Stimulated activated CD4-positive, alpha-beta T cell treated with anti-CD3 and anti-CD28 coated beads, TNF-alpha, amount 100 ng/mL, for 1 hour (primary cell): ENCODE measurements at places on chromosomes 13 and 19.

DNA sequence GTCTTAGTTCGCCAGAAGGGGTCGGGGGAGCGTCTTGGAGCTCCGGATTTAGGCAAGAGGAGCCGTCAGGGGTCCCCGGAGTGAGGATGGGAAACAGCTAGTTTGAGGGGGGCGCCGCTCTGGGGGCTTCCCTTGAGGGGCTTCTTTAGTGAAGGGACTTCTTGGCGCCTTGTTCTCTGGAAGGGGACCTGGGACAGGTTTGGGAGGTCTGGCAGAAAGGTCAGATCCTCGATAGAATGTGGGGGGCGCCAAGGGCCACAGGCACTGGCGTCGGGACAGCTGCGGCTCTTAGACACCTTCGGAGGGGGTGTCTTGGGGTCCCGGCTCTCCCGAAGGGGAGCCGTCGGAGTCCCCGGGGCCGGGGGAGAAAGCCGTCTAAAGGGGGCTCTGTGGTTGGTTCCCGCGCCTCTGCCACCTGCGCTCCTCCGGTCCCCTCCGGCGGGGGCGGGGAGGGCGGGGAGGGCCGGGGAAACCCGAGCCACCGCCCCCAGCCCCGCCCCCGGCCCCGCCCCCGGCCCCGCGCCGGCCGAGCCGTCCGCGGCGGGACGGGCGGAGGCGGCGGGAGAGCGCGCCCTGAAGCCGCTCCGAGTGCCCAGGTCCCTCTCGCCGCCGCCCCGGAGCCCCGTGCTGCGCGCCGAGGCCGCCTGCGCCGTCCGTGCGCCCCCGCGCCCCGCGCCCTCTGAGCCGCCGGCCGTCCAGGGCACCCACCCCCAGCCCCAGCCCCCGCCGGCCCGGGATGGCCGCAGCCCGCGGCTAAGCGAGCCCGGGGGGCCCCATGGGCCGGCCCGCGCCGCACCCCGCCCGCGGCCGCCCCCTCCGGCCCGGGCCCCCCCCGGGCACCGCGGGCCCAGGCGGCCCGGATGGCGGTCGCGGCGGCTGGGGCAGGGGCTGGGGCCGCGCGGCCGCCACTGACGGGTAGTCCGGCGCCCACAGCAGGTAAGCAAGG, at the start of gene NRTN:
TSS of gene NRTN (plus strand) at position 552 of the 946 bp plus-strand sequence. CDS start 19,099 bp downstream, outside the sequence.
- DNase-seq = no peak

- no peak for DNase-seq
Observed at GRCh38 chr19:2552859-2553258, 76.9 kb downstream of the GADD45B start.

DNA sequence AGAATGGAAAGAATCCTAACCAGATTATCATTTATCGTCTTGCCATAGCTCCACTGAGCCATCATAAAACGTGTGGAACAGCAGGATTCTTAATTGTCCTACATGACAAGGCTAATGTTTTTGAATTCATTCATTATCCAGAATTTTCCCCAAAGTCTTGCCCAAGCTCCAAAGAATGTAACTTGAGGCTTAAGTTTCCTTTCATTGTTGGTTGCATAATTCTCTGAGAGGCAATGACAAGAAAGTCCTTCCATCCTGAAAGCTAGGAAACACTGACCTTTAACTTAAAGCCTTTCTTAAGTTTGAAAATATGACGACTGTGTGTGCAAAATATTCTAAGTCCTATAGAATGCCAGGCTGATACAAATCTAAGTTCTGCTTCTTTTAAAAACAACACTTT, 546.1 kb downstream of the SUCLA2 start:
- DNase-seq = no peak

- no peak for DNase-seq
Observed at GRCh38 chr13:114121496-114122126, 10.8 kb downstream of the RASA3 start.

DNA sequence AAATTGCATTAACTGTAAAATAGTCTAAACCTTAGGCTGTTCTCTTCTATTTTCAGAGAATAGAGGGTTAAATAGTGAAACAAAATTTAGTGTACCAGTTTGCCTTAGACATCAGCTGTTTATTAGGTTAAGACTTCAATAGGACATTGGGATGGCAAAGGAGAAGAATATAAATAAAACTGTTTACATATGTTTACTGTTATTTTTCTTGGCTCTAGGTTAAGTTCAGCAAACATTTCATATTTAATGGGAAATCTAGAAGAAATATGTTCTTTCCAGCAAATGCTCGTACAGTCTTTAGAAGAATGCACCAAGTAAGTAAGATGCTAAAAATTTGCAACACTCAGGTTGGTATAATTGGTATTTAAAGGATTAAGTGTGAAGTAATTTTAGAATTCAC, 76.5 kb upstream of the TEX29 start:
- no peak for DNase-seq

- no peak for DNase-seq
Observed at GRCh38 chr13:31945202-31945961, 86.2 kb upstream of the FRY start.

GRCh38 chr13:43783820-43784219, 3.0 kb downstream of the ENOX1 start:
- DNase-seq = no peak

DNA sequence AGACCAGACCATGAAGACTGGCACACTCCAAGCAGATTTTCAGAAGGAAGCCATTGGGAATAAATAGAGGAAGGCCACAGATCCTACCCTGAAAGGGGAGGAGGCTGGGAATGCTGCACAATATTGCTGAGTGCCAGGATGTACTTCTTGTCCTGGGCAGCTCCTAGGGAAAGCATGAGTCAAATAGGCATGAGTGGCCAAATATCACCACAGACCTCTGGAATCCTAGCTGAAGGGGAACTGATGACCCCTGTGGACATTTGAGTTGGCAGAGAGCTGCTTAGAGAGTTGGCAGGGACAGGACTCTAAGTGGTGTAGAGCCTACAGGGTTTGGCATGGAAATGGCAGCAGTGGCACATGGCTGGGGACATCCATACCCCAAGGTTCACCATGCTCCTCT, 234.3 kb upstream of the TRPC4 start:
- DNase-seq = no peak

DNA sequence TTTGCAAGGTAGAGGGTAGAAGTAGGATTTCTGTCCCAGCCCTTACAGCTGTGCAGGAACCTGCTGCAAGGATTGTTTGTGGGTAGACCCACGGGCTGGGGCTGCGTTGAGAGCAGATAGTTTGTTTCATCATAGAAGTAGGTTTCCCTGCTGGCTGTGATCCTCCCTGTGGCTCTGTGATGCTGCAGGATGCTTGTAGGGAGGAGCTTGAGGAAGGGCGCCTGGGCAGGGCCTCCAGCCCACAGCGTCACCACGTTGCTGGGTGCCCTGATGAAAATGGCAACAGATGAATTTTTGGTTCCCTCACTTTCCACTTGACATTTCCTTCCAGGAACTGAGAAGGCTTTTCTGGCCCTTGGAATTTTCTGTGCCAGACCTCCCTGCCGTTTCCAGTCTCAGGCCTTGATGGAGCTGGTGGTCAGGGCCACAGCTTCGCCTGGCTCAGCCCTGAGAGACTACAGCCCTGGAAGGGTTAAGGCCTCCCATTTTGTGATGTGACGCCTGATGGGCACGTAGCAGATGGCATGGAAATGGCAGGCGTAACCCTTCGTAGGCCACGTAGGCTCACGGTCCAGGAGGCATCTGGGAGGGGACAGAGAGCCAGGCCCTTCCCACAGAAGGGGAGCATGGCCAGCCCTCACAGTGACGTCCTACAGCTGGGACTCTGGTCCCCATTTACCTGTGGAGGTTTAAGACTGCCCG, 42.2 kb downstream of the GATAD2A start:
- no peak for DNase-seq

GRCh38 chr13:44508562-44509077, 67.5 kb downstream of the TSC22D1 start:
- DNase-seq = no peak

DNA sequence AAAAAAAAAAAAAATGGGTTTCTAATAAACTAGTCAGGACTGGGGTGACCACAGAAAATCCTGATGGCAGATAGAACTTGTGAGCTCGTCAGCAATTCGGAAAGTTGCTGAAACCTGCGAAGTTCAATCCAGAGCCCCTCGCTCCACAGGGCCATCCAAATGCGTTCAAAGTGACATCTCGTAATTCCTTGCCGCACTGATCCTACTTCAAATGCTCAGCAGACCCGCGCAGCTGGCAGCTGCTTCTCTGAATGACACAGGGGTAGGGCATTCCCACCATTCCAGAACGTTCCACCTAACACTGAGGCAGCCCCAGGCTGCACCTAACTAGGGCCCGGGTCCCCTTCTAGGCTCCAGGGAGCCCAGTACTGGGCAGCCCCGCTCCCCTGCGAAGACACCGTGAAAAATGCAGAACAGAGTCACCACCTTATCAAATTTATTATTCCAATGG, 4.8 kb upstream of the DAPK3 start:
- no peak for DNase-seq

DNA sequence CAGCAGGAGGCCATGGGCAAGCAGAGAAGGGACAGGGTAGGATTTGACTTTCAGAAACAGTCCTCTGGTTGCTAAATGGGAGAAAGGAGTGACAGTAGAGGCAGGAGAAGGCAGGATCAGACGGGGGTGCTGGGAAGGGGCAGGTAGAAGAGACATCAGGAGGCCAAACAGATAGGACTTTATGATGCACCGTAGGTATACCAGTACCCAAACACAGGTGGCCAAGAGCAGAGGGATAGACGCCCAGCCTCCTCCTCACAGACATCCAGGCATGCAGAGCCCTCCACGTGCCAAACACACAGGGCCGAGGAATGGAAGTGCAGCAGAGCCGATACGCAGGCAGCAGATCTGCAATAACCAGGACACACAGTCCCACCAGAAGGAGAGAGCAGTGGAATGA, 1.3 kb upstream of the AXL start:
- DNase-seq = no peak

GRCh38 chr19:6060600-6061375, 49.5 kb downstream of the RFX2 start:
- no peak for DNase-seq

- no peak for DNase-seq
Observed at GRCh38 chr19:34649886-34650543, 26.9 kb downstream of the SCGB2B2 start.

GRCh38 chr19:55578761-55579747, 1.6 kb downstream of the ZNF579 start:
- DNase-seq = no peak

- no peak for DNase-seq
Observed at GRCh38 chr13:109509154-109509900, 277.1 kb downstream of the IRS2 start.

- DNase-seq = no peak
Observed at GRCh38 chr13:94974015-94974951, 261.9 kb upstream of the SOX21 start.

GRCh38 chr13:109737606-109738005, 48.8 kb downstream of the IRS2 start:
- no peak for DNase-seq

GRCh38 chr19:7657131-7657751, 11.6 kb upstream of the RETN start:
- DNase-seq = no peak

- DNase-seq = no peak
Observed at GRCh38 chr19:9014803-9015202, 4.6 kb upstream of the MUC16 start.

DNA sequence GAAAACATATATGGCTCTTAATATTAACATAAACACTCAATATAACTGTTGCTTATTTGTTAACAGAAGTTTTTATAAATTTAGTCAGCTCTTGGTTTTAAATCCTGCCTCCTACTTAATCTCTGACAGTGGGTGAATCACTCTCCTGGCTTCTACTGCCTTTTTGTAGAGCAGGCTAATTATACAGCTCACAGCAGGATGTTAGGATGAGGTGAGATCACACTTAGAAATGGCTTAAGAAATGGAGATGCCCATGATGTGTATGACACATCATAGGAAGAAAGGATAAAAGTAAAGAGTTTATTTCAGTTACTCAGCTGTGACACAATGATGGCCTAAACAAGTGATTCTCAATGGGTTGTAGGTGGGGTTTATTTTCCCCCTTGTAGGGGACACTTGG, 345.6 kb downstream of the SPRY2 start:
- DNase-seq = no peak

DNA sequence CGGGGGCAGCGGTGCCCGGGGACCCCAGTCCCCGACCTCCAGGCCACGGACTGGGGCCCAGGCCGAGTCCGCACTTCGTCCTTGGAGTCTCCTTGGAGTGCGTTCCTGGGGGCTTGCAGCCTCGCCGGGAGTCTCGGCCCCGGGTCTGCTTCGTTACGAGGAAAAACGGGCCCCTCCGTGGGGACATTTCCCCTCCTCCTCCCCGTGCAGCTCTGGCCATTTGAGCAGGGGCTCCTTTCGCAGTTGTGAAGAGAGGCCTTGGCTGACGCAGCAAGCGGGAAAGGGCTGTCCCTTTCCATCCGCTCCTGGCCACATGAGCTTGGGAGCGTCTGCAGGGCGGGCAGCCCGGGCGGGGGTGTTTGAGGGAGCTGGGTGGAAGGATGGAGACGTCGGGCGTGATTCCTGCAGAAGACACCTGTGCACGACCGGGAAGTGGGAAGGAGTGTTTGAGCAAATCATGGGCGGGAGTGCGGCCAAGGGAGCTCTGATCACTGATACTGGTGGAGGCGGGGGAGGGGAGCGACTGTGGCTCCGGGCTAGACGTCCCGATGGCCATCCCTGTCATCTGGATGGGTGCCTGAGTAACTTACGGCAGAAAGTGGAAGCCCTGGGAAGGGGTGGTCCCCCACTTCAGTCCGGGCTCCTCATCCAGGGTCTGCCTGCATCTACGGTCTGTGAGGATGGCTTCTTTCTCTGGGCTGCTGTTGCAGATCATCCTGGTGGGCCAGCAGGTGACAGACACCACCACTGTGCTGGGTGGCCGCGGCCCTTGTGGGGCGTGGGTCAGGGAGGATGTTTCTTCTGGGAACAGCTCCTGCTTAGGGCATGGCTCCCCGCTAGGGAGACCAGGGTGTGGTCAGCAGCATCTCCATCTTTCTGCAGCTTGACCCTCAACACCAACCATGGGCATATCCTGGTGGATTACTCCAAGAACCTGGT, 736 bp downstream of the GPI start:
- DNase-seq = no peak

GRCh38 chr19:39474139-39474620, 6.5 kb upstream of the TIMM50 start:
- DNase-seq = peak; percentile 70

GRCh38 chr19:51916167-51916566, 11.1 kb upstream of the ZNF613 start:
- DNase-seq = no peak

DNA sequence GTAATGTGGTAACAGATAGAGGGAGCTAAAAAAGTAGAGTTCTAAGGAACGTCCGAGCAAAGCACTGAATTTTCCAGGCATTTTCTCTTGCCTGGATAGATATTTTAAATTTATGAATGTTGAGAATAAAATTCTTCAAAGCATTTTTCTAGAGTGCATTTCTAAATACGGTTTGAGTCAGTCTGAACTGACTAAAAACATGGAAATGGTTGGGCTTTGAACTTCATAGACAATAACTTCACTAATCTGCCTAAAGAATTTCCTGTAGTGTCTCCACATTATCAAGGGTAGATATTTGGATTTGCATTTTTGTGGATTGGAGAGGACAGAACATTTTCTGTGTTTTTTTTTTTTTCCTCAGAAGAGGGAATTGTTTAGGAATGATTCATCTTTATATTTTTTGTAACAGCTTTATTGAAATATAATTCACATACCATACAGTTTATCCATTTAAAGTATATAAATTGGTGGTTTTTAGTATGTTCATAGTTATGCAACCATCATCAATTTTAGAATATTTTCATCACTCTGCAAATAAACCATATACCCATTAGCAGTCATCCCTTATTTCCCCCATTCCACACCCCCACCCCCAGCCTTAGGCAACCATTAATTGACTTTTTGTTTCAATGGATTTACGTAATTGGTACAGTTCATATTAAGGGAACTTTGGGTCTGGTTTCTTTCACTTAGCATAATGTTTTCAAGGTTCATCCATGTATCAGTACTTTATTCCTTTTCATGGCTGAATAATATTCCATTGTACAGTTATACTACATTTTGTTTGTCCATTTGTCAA, 20.7 kb downstream of the GARRE1 start:
- DNase-seq = no peak
